ENCODE measurements at places on chromosomes 11 and 22.

GRCh38 chr22:46652081-46652846 is 32.1 kb downstream of the GRAMD4 start:
- no peak for DNase-seq

DNA sequence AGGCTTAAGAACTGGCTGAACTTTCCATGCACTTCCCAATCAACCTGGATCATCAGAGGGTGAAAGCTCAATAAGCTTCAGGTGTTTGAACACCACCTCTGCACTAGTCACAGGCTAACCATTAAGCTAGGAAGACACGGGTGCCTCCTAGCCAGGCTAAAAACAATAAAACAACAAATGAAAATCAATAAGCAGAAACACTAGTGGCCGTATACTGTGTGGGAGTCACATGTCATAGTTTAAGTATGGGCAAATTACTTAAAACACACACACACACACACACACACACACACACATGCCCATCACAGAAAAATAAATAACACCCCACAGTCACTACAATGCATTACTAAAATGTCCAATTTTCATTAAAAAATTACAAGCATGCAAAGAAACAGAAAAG is 85.2 kb downstream of the APOL5 start:
- no peak for DNase-seq

DNA sequence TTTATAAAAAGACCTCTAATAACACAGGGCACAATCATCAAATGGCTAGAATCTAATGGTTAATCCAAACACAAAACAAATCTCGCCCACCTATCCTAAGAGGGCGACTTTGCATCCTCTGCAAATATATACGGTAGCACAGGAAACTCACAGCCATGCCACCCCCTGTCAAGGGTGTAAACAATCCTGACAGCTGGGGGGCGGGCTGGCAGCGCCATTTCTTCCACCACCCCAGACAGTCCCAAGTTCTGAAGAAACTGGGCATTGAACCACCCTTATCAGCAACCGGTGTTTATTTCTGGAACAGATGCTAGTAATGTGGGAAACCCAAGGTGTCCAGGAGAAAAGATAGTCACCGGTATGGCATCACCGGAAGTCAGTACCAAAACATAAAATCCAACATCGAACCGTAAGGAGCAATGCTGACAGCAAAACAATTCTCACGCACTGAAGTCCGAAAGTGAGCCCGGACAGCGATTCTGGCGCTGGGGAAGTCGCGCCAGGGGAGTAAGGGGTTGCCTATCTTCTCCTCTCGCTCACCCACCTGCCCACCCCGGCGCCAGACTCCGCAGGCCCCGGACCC is 825 bp downstream of the FBXO3 start:
- DNase-seq, result no peak

DNA sequence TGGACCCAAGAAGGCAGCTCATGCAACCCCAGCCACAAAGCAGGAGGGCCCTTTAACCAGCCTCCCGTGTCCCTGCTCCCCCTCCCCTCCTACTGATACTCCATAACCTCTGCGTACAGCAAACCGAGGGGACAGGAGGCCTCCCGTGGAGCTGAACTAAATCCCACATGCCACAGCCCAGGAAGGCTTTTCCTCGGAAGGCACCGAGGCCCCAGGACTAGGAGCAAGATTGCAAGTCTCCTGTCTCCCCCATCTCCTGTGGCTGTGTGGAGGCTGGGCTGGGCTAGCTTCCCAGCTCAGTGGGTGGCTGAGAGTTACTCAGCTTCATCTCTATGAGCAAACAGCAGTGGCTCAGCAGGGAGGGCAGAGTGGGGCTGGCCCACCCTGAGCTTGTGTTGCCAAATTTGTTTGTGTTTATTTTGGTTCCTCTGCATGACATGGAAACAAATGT is 62.7 kb upstream of the NECTIN1 start:
- no peak for DNase-seq

GRCh38 chr11:67983951-67984350 is 19.9 kb downstream of the UNC93B1 start:
- no peak for DNase-seq

GRCh38 chr11:70712471-70712870 is 314.1 kb downstream of the CTTN start:
- DNase-seq, result peak; percentile 50

DNA sequence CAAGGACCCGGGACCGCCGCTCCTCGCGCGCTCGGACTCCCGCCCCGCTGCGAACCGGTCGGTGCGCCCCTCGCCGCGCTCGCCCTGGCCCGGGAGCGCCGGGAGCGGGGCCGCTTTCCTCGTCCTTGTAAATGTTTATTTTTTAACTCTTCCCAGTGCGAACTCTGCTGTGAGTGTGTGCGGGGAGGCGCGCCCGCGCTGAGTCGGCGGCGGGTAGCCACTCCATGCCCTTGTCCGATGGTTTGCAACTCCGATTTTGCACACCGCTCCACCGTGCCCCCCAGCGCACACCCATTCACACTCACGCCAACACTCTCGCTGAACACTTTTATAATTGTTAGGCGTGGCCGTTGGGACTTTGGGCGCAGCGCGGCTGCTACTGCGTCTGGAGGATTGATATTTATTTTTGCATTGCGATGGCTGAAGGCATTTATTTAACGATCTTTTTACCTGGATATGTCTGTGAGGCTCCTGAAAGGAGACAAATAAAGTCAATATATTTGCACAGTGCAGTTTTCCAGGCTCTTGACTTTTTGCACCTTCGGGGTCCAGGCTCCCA is 1.0 kb downstream of the C11orf96 start:
- DNase-seq, result no peak

DNA sequence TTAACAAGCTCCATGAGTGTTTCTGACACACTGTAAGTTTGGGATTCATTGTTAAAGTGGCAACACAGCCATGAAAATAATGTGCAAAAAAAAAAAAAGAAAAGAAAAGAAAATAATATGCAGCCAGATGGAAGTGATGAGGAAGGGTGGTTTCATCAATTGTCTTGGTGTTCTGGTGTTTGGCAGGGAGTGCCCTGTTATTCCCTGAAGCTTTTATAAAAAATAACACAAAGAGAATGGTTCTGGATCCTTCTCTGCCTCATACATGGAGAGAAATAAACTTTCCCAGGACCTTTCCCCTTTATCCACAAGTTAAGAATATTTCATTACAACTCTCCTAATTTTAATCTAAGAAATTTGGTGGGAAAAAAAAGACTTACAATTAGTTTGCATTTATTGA is 16.7 kb downstream of the AMOTL1 start:
- DNase-seq, result no peak

- no peak for DNase-seq
These were observed 183.9 kb upstream of the CTSC start for GRCh38 chr11:88521399-88521798.

DNA sequence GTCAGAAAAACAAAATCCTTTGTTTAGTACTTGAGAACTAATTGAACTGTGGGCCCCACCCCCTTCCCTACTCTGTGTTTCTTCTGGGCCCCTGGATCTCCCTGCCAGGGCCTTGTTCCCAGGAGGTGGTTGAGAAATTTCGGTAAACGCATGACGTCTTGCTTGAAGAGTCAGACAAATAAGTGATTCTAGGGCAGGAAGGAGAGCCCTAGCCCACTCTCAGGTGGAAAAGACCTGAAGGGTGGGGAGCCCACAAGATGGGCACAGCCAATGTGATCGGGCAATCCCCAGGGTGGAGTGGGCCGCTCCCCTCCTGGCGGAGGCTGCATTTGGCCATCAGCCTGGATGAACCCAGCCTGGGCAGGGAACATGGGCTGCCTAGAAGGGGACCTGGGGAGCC is 16.8 kb upstream of the P2RY2 start:
- no peak for DNase-seq

GRCh38 chr11:12434325-12434654 is 56.9 kb downstream of the PARVA start:
- no peak for DNase-seq

GRCh38 chr11:114256967-114257286 is 39.3 kb upstream of the NNMT start:
- DNase-seq, result no peak

DNA sequence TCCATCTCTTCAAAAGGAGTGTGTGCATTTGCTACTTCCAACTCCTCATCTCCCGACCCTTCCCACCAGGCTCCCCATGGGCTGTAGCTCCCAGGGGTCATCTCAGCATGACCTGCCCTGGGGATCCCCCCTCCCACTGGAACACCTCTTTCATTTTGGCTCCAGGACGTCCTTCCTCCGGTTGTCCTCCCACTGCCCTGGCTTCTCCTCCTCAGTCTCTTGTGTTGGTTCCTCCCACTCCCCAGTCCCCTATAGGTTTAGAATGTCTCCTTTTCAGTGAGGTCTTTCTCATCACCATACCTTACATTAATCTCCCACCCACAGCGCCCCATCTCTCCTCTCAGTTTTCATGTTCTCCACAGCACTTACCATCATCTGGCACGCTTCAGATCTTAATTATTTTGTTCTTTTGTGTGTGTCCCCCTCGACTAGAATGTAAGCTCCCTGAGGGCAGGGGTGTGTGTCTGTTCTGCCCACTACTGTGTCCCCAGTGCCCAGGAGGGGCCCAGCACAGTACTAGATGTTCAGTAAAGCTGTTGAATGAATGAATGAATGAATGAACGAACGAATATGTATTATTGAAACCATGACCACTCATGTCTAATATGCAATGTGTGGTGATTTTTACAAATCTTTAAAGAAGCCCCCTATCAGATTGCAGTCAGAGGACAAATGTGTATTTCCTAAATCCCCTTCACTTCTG is 2.0 kb upstream of the TMA7B start:
- DNase-seq, result no peak

- DNase-seq, result no peak
These were observed 323 bp upstream of the PANX1 start for GRCh38 chr11:94128291-94128745.

- no peak for DNase-seq
These were observed 16.2 kb downstream of the MISFA start for GRCh38 chr11:18615628-18616392.

DNA sequence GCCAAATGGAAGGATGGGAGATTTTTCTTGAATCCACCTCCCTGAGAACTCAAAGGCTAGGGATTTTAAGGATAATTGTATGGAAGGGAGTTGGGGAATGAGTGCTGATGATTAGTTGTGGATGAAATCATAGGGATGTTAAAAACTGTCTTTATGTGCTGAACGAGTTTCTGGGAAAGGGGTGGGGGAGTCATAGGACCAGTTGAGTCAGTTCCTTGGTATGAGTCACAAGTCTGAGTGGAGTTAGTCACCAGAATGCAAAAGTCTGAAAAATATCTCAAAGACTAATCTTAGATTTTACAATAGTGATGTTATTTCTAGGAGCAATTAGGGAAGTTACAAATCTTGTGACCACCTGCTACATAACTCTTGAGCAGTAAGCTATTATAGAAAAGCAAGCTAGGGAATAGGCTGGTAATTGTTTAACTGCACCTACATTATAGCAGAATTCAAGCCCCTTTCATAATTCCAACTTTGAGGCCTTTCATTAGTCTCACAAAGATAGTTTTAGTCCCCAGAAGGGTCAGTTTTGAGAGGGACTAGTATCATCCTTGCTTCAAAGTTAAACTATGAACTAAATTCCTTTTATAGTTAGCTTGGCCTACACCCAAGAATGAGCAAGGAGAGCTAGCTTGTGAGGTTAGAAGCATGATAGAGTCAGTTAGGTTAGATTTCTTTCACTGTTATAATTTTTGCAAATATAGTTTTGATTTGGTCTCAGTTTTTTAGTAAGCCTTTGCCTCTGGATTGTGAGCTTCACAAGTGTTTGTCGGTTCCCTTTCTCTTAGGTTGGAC is 668.0 kb downstream of the ETS1 start:
- no peak for DNase-seq

GRCh38 chr22:44402196-44403111 is 89.7 kb upstream of the SHISAL1 start:
- peak; percentile 21 for DNase-seq

DNA sequence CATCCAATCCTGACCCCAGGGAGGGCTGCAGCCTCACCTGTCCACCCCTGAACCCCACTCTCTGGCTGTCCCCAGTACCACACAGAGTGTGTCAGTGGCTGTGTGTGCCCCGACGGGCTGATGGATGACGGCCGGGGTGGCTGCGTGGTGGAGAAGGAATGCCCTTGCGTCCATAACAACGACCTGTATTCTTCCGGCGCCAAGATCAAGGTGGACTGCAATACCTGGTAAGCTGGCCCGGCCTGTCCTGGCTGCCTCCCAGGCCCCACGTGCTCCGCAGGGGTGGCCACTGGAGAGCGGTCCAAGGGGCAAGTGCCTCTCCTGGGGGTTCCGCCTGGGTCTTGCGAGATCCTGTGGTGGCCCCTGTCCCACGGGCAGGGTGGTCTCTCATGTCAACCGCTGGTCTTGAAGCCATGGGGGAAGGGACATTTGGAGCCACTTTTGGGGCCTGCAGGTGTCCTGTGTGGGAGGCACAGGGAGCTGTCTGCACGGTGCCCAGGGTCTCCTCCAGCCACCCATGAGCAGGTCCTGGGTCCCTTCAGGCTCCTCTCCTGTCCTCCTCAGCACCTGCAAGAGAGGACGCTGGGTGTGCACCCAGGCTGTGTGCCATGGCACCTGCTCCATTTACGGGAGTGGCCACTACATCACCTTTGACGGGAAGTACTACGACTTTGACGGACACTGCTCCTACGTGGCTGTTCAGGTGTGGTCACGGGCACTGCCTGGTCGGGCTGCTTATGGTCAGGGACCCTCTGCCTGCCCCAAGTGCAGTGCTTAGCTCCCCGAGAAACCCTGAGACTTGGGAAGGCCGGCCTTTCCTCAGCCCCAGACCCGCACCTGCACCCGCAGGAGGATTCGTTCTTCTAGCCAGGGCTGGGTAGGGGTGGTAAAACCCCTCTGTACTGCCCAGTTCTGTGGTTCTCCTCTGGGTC is 11.8 kb downstream of the MUC2 start:
- no peak for DNase-seq

DNA sequence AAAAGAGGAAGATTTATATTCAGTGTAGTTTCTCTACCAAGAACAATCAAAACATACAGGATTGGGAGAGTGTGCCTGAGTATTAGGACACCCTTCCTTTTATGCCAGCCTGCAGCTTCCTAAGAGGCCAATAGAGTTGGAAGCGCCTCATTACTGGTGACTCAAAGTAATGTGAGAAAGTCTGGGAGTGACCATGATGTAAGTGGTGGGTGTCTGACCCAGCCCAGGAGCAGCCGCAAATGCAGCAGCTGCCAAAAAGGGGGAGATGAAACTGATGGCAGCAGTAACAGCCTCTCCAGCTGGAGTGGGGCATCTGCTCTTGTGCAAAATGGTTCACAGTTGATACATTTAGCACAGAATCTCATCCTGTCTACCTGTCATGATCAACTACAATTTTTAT is 62.0 kb downstream of the ZNF280B start:
- DNase-seq, result no peak

GRCh38 chr22:35560366-35560765 is 19.7 kb downstream of the RASD2 start:
- DNase-seq, result no peak

DNA sequence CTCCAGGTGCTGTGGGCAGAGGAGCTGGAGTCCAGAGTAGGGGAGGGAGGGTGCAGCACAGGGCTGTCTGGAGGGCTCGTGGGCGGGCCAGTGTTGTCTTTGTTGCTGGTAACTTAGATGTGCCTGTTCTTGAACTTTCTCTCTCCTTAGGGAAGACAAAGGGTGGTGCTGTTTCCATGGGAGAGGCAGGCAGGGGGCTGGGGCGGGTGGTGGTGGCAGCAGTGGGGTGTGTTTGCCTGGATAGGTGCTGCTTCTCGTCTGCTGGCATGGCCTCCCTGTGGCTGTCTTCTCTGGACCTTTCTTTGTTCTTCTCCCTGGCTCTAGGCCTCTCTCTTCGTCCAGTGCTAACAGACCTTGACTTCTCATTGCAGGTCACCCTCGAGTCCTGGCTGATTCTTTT is 8.5 kb downstream of the SIDT2 start:
- DNase-seq, result no peak

GRCh38 chr22:27420817-27421361 is 380.7 kb downstream of the MN1 start:
- no peak for DNase-seq

Measured in H9 (cell line).